ENCODE measurements at places on chromosomes 5 and 9. TPM values are rescaled to one million over a fixed set of nuclear protein-coding genes. Genes with fewer than 3 reads are reported as not detected.

DNA sequence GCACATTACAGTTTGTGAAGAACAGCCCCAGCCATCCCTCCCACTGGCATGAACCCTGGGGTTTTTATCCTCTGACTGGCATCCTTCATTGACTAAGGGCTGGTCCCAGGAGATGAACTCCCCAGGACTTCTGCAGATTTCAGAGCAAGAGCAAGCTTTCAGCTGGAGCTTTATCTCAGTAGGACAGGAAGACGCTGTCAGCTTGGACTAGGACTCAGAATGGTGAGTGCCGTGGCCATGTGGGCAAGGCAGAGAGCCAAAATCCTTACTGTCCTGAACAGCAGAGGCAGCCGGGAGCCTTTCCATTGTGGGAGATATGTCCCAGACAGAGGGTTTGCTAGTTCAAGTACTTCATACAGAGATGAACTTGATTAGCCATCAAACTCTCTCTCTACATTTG is 3.2 kb upstream of the ACOT12 start:
- DNase-seq, result peak; percentile 79
- H3K4me1 ChIP-seq, result no peaks in the 10 kb centered on the region
- H3K27me3 ChIP-seq, result no peaks in the 10 kb centered on the region
- no peak overlapping the region for H3K27ac ChIP-seq

HDHD3 gene
- total RNA-seq, result 9.2 TPM

IFNA21 gene
- total RNA-seq, result not detected

DNA sequence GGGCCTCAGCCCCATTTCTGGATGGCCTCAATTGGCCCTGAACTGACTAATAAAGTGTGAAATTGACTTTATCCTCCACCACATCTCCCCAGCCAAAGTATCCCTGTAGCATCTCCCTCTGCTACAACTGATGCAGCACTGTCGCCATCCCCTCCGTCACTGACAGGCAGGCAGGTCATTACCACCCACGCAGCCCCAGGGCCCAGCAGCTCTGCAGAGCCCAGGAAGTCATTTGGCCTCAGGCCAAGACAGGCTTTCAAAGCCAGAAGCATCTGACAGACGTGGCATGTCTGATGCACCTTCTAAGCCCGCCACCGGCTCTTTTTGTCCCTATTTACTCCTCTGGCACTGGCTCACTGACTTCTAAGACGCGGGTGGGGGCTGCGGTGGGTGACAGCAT is 65.3 kb downstream of the ARHGEF37 start:
- no peaks in the 10 kb centered on the region for H3K27me3 ChIP-seq
- no peaks in the 10 kb centered on the region for H3K36me3 ChIP-seq
- H3K4me1 ChIP-seq, result peaks cover 8% of the 10 kb centered on the region
- DNase-seq, result peak; percentile 80

GRCh38 chr9:37284636-37285035 is 137.9 kb upstream of the GRHPR start:
- H3K4me1 ChIP-seq, result peaks cover 21% of the 10 kb centered on the region
- no peak overlapping the region for H3K4me3 ChIP-seq
- H3K27ac ChIP-seq, result peak overlapping the region; percentile 29
- DNase-seq, result no peak
- no peaks in the 10 kb centered on the region for H3K27me3 ChIP-seq

GRCh38 chr5:149761461-149761860 is 31.4 kb downstream of the PPARGC1B start:
- no peaks in the 10 kb centered on the region for H3K36me3 ChIP-seq
- no peaks in the 10 kb centered on the region for H3K4me1 ChIP-seq

- H3K4me1 ChIP-seq, result peaks cover 6% of the 10 kb centered on the region
- no peaks in the 10 kb centered on the region for H3K36me3 ChIP-seq
- no peaks in the 10 kb centered on the region for H3K27me3 ChIP-seq
Observed at GRCh38 chr5:152686931-152687330, 281.9 kb upstream of the NMUR2 start.

ZNF300 gene
- total RNA-seq, result 13.1 TPM

GRCh38 chr5:11139217-11139865 is 378.3 kb upstream of the DAP start:
- H3K4me1 ChIP-seq, result no peaks in the 10 kb centered on the region
- DNase-seq, result no peak
- H3K4me3 ChIP-seq, result no peak overlapping the region
- H3K36me3 ChIP-seq, result no peaks in the 10 kb centered on the region
- no peaks in the 10 kb centered on the region for H3K27me3 ChIP-seq
- no peak overlapping the region for H3K27ac ChIP-seq

NRARP gene
- 7.4 TPM for total RNA-seq

ZNF454 gene
- 3.4 TPM for total RNA-seq

SOWAHA gene
- not detected for total RNA-seq

DNA sequence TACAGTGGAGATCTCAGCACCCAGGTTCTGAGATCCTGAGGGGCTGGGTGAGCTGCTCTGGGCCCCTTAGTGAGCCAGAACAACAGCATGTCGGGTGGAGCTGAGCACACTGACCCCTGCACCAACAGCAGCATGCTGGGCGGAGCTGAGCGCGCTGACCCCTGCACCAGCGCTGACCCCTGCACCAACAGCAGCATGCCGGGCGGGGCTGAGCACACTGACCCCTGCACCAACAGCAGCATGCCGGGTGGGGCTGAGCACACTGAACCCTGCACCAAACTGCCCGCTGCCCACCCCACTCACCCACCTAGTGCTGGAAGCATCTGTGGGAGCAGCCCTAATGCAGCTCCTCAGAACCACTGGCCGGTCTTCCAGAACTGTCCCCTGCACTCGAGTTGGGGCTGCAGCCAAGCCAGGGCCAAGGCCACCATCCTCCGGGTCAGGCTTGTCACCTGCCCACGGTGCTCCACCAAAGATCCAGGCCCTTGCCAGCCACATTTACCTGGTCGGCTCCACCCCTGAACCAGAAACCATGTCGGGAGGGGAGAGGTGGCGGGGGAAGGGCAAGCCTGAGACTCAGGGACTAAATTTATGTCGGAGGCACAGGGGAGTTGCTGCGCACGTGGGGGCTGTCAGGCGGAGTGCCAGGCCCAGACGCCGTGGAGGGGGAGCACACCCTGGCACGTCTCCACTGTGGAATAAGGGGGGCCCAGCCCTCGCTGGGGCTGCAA is 80.3 kb downstream of the ADAMTS2 start:
- H3K4me3 ChIP-seq, result no peak overlapping the region
- no peaks in the 10 kb centered on the region for H3K27me3 ChIP-seq
- peak; percentile 10 for DNase-seq

DNA sequence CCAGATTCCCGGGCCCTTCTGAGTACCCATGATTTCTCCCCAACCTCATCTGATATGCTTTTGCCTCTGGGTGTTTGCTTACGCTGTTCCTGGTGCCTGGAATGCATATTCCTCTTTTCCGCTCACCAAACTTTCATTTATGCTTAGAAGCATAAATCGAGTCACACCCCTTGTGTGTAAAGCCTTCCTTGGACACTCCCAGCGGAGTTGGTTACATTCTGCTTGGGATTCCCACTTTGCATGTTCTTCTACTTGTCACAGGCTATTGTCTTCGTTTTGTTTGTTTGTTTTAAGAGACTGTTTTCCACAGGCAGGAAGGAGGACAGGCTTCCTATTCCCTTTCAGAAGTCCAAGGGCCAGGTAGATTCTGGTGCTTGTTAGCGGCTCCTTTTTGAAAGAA is 76.5 kb downstream of the SEC61B start:
- H3K4me3 ChIP-seq, result no peak overlapping the region
- peaks cover 16% of the 10 kb centered on the region for H3K4me1 ChIP-seq
- no peak for DNase-seq
- H3K27me3 ChIP-seq, result no peaks in the 10 kb centered on the region
- H3K36me3 ChIP-seq, result no peaks in the 10 kb centered on the region

GRCh38 chr9:90219548-90220118 is 423.0 kb downstream of the DIRAS2 start:
- no peaks in the 10 kb centered on the region for H3K27me3 ChIP-seq
- no peak overlapping the region for H3K4me3 ChIP-seq
- H3K4me1 ChIP-seq, result no peaks in the 10 kb centered on the region
- H3K36me3 ChIP-seq, result no peaks in the 10 kb centered on the region

CDX1 gene
- not detected for total RNA-seq

ZNF484 gene
- total RNA-seq, result 10.9 TPM

DNA sequence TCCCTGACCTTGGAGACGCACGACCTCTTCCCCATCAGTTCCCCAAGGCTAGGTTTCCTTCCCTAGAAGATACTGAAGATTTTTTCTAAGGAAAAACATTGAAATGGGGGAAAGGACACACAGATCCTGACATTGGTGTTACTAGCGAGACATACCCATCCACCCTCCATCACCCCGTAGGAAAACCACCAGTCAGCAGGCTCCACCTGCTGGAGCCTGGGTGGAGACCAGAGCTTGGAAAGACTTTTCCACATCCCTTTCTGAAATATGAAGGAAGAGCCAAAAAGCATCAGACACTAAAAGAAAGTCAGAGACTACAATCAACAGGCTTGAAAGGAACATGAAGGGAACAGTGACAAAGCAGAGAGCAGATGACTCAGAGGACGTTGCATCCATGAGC is 638.0 kb downstream of the IRX1 start:
- H3K27me3 ChIP-seq, result no peaks in the 10 kb centered on the region
- H3K27ac ChIP-seq, result no peak overlapping the region
- no peaks in the 10 kb centered on the region for H3K36me3 ChIP-seq
- no peak for DNase-seq

- DNase-seq, result no peak
- no peaks in the 10 kb centered on the region for H3K27me3 ChIP-seq
- no peak overlapping the region for H3K4me3 ChIP-seq
- H3K27ac ChIP-seq, result no peak overlapping the region
- H3K4me1 ChIP-seq, result no peaks in the 10 kb centered on the region
- no peaks in the 10 kb centered on the region for H3K36me3 ChIP-seq
Observed at GRCh38 chr5:157303667-157304327, 37.9 kb downstream of the CYFIP2 start.
